ENCODE measurements at places on chromosomes 2 and 18.

DNA sequence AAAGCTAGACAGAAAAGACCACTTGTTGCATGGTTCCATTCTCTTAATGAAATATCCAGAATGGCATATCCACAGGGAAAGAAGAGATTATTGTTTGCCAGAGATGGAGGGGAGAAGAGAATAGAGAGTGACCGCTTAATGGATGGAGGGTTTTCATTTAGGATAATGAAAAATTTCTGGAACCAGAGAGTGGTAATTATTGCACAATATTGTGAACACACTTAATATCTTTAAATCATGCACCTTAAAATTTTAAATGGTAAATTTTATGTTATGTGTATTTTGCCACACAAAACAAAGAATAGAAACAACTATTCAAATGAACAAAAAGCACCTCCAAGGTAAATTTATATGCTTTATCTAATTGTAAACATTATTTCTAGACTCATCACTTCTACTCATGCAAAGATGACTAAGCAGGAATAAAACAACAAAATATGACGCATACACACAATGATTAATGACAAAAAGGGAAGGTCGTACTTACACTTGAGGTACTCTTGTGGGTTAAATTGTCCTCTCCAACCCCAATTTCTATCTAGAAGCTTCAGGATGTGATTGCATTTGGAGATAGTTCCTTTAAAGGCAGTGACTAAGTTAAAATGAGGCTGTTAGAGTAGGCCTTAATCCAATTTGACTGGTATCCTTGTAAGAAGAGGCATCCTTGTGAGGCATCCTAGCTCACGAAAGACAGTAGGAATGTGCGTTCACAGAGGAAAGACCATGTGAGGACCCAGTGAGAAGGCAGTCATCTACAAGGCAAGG, 18.7 kb upstream of the DHRS9 start:
- DNase-seq: no peak

DNA sequence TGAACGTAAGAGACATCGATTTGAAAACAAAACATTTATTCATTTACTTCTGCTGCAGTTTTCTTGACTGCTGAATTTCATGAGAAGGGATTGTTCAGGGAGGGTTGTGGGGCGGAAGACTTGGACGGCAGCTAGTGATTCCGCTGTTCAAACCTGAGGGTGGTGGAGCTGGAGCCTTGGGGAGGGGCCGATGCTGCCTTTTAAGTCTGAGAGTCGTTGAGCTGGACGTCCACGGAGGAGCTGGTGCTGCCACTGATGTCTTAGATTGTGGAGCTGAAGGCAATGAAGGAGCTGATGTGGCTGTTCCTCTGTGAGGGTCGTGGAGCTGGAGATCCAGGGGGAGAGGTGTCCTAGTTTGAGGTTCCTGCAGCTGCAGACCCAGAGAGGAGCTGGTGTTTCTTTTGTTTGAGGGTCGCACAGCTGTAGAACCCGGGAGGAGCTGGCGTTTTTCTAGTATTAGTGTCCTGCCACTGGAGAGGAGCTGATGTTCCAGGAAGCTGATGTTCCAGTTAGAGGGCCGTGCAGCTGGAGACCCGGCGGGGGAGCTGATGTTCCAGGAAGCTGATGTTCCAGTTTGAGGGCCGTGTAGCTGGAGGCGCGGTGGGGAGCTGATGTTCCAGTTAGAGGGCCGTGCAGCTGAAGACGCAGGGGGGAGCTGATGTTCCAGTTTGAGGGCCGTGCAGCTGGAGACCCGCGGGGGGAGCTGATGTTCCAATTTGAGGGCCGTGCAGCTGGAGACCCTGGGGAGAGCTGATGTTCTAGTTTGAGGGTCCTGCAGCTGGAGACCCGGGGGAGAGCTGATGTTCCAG, 150.9 kb downstream of the RTP5 start:
- DNase-seq: peak; percentile 57

DNA sequence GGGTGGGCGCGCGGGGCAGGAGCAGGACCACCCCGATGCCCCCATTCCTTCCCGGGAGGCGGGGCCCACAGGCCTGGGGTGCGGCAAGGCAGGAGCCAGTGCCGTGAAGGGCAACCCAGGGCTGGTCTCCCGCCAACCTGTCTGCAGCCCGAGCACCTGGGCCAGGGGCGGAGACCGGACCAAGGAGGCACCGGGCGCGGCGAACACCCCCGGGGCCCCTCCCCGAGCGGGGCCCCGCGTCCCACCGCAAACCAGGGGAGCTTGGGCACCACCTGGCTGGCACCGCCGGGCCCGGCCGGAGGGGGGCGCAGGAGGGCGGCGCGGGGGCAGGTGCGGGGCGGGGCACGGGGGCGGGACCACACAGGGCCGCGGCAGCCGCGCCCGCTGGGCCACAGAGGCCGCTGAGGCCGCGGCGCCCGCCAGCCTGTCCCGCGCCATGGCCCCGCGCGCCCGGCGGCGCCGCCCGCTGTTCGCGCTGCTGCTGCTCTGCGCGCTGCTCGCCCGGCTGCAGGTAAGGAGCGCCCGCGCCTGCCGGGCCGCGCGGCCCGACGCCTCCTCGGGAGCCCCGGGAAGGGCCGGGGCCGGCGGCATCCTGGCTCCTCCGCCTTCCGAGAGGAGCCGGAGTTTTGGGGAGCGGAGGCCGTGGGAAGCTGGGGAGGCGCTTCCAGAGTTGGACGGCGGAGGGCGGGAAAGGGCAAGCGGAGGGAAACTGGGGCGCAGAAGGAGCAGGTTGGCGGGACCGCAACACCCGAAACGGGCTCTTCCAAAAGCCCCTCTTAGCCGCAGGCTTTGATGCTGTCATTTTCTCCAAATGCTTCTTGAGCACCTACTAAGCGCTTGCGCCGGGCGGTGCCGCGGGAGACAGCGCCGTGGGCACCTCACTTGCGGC, at the start of gene TNFRSF11A:
TNFRSF11A (plus strand) TSS at position 394 of the 889 bp plus-strand sequence; CDS start at position 437, 43 bp downstream.
- DNase-seq: peak; percentile 43

DNA sequence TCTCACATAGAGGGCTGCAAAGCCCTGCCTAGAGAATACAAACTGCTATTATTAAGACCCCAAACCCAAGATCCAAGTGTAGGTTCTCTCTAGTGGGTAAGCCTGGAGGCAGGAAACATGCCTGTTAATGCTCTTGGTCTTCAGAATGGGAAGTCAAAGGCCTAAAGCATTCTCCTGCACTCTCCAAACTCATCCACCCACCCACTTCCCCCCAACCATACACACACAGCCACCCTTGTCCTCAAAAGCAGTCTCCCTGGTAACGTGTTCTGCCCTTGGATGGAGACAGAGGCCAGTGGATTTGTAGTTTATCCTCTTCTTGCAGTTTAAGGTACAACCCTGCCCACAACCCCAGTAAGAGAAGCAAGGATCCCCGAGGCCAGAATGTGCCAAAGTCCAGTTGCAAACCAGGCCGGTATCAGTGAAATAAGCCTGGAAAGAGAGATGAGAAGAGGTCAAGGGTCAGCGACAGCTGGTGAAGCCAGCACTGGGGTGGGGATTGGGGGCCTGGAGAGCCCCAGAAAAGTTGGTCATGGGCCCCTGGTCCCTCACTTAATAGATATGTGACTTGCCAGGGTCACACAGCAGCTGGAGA, 23.0 kb downstream of the TMEM247 start:
- no peak for DNase-seq

DNA sequence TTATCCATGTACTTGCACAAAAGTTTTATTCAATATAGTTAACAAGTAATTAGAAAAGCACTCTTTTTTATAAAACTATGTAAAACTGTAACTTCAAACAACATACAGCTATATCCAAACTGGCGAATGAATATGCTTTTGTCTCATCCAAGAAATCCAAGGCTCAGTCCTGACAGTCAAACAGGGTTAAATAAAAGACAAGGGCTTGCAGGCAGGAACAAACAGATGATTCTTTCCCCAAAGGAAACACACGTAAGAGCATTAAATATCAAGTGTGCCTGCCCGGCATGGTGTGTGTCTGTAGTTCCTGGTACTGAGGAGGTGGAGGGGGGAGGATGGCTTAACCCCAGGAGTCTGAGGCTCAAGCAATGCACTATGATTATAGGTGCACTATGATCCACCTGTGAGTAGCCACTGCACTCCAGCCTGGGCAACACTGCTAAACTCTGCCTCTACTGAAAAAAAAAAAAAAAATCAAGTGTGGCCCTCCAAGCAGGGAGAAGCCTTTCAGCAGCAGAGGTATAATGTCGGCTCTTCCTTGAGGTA, 171.3 kb downstream of the DLGAP1 start:
- DNase-seq: no peak

- DNase-seq: no peak
These were observed 37.2 kb upstream of the EVA1A start for GRCh38 chr2:75597949-75598348.

- DNase-seq: no peak
These were observed 80.1 kb downstream of the GALNT1 start for GRCh38 chr18:35661483-35662146.

DNA sequence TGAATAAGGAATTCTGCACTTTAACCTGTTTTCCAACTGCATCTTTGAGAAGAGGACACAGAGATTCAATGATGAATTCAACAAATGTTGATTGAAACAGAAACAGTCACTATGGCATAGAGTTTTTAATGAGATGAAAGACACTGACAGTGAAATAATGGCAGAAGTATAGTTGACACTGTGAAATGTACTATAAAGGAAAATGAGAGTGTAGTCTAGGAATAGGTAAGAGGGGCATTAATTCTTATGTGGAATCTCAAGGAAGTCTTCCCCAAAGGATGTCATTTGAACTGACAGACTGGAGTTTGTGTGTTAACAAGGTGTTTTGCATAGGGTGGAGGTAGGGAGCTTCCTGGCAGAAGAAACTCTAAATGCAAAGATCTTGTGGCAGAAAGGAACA, 566.2 kb downstream of the TDRD15 start:
- no peak for DNase-seq

DNA sequence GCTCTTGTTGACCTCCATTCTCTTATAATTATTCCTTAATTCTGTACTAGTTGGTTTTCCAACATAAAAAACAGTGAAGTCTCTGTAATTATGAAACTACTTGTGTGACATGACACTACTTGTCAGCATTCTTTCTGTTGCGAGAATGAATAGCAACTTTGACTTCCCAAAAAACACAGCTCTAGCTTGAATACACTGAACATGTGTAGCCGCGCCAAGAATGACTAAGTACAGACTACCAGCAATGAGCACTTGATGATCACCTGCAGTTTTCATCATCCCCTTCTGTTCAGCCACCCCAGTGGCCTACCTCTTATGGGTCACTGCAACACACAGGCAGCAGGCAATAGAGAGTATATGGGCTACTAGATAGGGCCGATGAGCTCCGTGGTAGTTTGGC, 229.3 kb downstream of the TGIF1 start:
- DNase-seq: no peak

GRCh38 chr18:1392046-1392445, 487.4 kb downstream of the ADCYAP1 start:
- DNase-seq: no peak

- no peak for DNase-seq
These were observed 292.7 kb downstream of the ERBB4 start for GRCh38 chr2:212245880-212246279.

DNA sequence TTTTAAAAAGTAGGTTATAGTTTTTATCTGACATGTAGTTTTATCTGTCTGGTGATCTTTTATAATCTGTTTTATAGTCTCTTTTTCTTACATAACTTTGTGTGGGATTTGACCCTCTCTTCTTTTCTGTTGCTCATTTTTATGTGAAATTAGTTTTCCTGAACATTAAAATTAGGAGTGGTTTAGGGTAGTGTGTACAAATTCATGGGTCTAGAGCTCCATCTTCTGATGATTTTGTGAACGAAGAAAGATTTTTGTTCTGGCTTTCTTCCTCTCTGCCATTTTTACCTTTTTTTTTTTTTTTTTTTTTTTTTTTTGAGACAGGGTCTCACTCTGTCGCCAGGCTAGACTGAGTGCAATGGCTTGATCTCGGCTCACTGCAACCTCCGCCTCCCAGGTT, 46.6 kb downstream of the SLC30A6 start:
- no peak for DNase-seq

- DNase-seq: peak; percentile 59
These were observed 89.0 kb upstream of the RBMS1 start for GRCh38 chr2:160582490-160583145.

DNA sequence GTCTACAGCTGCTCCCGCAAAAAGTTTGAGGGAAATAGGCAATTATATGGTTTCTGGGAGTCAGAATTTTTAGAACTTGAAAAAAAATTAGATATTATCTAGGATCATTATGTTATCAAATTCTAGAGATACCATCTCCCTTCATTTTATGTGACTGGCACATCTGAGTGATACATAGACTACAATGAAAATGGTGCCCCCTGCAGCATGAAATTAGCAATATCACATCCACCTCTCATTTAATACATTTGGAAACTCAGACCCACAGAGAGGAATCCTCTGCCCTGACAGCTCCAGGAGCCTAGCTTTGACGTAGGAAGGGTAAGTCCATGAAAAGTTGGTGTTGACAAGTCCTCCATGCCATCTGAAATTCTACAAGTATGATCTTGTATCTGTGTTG, 381.6 kb downstream of the SUCLG1 start:
- no peak for DNase-seq

- DNase-seq: peak; percentile 56
These were observed 413 bp downstream of the ALKAL2 start for GRCh38 chr2:287471-287885.

DNA sequence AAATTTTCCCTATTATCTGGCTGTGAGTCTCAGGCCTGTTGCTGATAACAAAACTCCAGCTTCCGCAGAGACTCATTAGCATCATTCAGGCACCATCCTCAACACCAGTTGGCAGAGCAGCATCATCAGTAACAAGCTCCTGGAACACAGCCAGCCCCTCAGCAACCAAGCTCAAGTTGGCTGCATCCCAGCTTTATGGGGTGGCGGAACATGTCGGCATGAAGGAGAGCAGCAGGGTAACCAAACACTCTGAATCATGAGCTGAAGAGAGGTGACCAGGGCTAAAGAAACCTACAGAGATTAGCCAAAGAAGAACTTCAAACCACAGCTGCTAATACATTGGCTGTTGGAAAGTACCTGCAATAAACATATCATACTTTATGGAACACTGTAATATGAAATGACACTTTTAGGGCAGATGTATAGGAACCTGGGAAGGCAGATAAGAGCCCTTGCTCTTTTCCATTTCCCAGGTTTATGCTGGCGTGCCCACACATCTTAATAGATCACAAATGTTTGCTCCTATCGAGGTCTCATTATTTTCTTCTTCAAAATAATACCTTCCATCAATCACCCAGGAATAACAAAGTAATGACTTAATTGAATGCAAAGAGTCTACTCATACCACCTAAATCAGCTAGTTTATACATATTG, 63.8 kb downstream of the PDE11A start:
- DNase-seq: peak; percentile 26

DNA sequence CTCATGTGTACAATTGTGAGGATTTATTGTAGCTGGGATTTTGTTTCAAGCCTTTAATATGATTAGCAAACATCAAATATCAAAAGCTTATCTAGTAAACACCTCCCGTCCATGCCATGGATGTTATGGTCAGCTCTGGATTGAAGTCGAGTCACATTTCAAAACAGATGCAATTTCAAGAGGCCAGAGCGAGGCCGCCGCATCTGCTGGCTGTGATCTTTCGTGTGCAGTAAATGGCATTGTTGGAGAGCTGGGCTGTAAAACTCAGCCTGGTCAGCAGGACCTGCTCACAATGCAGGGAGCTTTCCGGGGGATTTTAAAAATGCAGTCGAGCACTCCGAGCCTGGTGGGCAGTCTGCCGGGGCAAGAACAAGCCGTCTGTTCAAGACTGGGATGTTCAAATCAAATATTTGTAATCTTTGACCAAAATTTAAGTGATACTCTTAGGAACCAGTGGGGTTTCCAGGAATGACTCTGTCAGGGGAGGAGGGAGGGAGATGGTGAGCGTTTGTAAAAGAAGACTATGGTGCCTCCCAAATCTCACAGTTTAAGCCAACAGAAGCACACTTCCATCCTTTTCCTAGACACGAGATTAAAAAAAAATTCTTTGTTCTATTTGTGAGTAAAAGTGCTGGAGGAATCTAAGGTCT, 97.6 kb downstream of the MYCN start:
- DNase-seq: no peak

GRCh38 chr2:51723691-51724090, 691.8 kb upstream of the NRXN1 start:
- no peak for DNase-seq
